ENCODE measurements at places on chromosomes 11 and 22.

- DNase-seq = no peak
These were observed 1.1 kb downstream of the APLP2 start for GRCh38 chr11:130070846-130071200.

DNA sequence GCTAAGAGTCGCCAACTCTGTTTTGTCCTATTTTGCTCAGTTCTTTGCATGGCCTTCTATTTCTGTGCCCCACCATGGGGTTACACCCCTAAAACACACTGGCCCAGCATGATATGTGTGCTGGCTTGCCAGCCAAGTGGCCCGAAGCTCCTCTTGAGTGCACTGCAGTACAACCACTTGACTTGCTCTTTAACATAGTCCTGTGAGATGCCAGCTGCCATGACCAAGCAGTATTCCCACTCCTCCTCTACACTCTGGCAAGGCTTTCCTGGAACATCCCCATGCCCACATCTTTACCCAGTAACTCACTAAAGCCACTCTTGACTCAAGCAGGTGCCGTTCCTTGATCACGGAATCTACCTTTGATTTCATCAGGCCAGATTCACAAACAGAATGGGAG, 102.9 kb upstream of the GAL start:
- no peak for DNase-seq

DNA sequence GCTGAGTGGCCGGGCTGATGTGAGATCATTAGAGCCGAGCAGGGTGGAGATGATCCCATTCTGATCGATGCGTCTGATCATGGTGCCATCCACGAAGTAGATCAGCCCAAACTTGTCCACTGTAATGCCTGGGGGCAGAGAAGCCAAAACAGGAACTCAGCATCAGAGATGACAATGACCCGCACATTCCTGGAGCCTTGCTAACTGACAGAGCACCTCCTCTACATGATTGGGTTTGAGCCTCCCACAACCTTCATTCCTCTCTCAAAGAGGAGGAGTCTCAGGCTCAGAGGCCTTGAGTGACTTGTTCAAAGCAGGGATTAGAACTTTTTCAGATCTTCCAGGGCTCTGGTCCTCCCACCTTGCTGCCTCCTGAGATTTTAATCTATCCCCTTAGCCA, 133.7 kb upstream of the NARS2 start:
- DNase-seq = no peak

DNA sequence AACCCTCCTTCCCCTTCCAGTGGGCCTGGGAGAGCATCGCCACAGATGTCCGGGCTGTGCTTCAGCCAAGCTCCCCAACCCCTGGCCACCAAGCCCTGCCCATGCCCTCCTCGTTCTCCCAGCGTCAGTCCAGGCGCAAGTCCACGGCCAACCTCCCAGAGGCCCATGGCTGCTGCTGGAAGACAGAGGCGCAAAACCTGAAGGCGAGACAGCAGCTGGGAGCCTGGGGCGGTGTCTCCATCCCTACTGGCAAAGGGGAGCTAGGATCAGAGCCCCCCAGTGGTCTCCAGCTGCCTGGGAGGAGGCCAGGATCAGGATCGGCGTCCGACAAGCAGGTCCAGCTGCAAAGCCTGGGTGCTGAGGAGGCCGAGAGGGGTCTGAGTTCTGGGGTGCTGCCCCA, 1.9 kb downstream of the TSGA10IP start:
- no peak for DNase-seq

GRCh38 chr11:57375490-57375889, 5.5 kb downstream of the PRG3 start:
- no peak for DNase-seq

GRCh38 chr11:16784097-16784496, 45.6 kb downstream of the C11orf58 start:
- peak; percentile 45 for DNase-seq

- DNase-seq = no peak
These were observed 1.9 kb upstream of the BCL9L start for GRCh38 chr11:118927554-118928100.

GRCh38 chr11:125175896-125176575, 11.5 kb downstream of the PKNOX2 start:
- no peak for DNase-seq

GRCh38 chr22:42873356-42873755, 16.3 kb upstream of the ARFGAP3 start:
- no peak for DNase-seq

DNA sequence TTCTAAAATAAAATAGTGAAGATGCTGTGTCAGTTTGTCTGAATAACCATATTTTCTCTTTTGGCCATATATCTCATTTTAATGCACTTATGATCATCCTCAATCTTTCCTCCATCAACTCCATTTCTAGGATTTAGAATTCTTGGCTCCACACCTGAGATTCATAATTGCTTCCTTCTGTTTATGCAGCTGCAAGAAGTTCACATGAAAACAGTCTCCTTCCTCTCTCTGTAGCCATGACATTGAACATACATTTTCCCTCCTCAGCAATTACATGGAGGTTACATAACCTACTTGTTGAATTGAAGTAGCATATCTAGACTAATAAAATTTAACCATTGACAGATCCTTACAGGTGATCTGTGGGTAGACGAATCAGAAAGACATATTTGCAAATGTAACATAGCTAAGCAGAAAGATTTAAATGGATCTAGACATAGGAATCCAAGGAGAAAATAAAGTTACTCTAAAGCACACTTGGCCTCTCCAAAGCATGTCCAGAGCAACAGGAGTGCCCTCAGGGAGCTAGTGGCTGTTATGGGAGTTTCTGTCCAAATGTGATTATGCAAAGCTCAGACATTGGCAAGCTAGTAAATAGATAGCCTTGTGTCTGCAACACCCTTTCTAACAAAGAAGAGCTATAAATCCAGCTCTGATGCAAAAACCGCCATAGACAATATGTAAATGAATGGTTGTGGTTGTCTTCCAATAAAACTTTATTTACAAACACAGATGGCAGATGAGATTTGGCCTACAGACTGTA, 119.9 kb upstream of the MPPED2 start:
- DNase-seq = no peak

DNA sequence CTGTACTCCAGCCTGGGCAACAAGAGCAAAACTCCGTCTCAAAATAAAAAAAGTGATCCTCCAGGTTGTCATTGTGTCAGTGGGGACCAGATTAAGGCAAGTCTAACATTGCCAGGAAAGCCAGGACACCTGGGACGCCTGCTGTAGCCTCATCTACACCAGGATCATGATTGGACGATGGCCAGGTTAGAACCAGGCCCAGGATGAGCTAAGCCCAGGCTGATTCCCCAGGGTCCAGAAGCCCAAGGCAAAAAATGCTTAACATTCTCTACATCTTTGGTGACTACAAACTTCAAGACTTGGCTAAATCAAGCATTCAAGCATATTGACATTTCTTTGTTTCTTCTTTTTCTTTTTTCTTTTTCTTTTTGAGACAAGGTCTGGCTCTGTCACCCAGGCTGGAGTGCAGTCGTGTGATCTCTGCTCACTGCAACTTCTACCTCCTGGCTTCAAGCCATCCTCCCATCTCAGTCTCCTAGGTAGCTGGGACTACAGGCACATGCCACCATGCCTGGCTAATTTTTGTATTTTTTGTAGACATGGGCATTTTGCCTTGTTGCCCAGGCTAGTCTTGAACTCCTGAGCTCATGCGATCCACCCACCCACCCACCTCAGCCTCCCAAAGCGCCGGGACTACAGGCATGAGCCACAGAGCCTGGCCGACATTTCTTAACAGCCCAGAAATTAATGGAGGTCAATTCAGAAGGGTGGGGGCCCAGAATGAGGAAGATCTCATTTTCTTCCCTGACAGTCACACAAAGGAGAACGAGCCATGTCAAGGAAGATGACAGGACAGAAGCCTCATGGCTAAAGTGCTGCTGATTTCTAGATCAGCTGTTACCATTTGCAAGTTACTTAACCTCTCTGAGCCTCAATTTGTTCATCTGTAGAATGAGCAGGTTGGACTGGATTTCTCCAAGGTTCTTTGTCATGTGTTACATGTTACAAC, 12.5 kb upstream of the PTPRJ start:
- DNase-seq = no peak

- DNase-seq = no peak
These were observed 55.4 kb upstream of the NECTIN1 start for GRCh38 chr11:119784421-119784820.

- DNase-seq = no peak
These were observed 8.1 kb downstream of the C11orf91 start for GRCh38 chr11:33692541-33692940.

- DNase-seq = no peak
These were observed 68.0 kb upstream of the ATXN10 start for GRCh38 chr22:45603619-45604018.

DNA sequence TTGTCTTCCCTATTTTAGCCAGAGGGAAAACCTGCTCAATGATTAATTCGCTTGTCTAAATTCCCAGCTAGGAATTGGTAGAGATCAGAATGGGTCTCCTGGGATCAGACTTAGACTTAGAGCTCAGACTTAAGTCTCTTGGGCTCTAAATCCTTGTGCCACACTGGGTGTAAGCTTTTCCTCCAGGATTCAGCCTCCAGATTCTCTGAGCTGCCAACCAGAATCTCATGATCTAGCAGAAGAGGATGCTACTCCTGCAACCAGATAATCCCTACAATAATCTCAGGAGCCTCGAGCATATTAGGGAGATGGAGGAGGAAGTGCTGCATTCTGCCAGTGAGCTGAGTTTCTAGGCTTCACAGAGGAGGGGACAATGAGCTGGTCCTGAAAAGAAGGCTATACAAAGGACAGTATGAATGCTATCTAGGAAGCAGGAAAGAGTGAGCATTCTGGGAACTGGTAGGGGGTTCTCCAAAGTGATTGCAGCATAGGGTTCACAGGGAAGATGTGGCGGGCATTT, 211.6 kb upstream of the SESN3 start:
- no peak for DNase-seq

DNA sequence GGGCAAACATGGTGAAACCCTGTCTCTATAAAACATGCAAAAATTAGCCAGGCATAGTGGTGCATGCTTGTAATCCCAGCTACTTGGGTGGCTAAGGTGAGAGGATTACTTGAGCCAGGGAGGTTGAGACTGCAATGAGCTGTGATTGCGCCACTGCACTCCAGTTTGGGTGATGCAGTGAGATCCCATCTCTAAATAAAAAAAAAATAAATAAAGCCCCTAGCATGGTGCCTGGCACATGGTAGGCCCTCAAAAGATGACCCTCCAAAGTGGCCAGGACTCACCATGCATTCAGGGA, 74.6 kb downstream of the PTPRJ start:
- no peak for DNase-seq

DNA sequence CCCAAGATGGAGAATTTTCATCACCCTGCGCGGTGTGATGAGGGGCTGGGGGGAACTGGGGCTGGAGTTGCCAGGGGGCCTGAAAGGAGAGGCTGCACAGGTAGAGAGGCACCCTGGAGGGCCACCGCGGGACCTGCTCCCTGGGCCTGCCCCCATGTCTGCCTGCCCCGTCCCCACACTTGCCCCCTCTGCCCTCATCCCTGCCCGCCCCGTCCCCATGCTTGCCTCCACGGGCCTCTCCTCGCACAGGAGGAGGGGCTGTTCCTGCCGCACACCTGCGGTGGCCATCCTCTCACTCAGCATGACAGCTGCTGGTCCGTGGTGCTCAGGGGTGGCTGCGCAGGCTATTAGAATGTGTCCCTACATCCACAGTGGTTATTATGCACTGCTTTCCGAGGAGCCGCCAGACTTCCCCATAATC, 43.5 kb downstream of the LINC01488 start:
- DNase-seq = no peak

- DNase-seq = no peak
These were observed 65.6 kb downstream of the SHANK2 start for GRCh38 chr11:71186806-71187205.

GRCh38 chr22:23193196-23193827, 13.0 kb downstream of the BCR start:
- no peak for DNase-seq

GRCh38 chr11:130449996-130450769, 1.7 kb downstream of the ADAMTS15 start:
- DNase-seq = no peak

GRCh38 chr11:20564846-20565635, 34.4 kb upstream of the SLC6A5 start:
- no peak for DNase-seq

GRCh38 chr11:1053121-1053901, 16.8 kb upstream of the MUC6 start:
- DNase-seq = no peak

GRCh38 chr11:31656051-31656450, 146.5 kb downstream of the ELP4 start:
- no peak for DNase-seq

GRCh38 chr22:37021710-37022482, 2.4 kb downstream of the MPST start:
- DNase-seq = no peak

- no peak for DNase-seq
These were observed 158.4 kb downstream of the ETS1 start for GRCh38 chr11:128428935-128429334.

DNA sequence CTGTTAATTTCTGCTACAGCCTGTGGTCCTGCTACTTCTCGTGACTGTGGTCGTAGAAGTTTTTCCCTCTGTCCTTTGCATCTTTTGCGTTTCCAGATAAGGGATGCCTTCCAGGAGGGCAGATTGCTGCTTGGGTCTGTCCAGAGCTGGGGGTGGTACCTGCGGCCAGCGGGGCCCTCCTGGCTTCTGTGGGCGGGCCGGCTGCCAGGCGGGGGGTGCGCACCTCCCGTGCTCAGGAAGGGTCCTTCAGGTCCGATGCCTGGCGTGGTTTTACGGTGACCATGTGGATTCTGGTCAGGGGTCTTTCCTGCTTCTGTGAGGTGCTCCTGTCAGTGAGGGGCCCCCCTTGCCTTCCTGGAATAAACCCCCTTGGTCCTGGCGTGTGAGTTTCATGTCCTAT, 84.8 kb downstream of the KCNQ1 start:
- no peak for DNase-seq

GRCh38 chr11:7688238-7688826, 15.0 kb upstream of the CYB5R2 start:
- no peak for DNase-seq

DNA sequence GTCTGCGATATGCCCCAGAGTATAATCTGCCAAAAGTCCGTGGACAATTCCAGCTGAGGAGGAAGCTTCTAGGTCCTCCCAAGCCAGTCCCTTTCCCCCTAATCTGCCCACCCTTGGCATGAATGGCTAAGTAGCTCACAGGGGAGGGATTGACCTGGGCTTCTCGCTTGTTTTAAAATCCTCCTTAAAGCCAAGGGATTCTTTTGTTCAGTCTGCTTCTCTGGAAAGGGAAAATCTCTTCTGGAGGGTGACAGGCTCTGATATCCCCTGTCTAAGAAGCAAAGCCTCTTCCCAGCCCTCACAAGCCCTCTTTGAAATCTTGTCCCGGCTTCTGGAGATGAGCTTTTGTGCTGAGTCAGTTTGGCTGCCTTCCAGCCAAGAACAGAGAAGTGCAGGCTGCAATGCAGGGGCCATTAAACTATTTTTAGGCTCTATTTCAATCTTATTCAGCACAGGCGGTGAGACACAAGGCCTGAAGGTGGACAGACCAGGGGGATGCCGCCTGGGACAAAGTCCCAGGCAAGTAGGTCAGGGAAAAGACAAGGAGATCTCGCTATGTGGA, 23.9 kb downstream of the NEFH start:
- peak; percentile 82 for DNase-seq

All from COLO829 (cell line).